ENCODE measurements at places on chromosomes 13 and 19.

DNA sequence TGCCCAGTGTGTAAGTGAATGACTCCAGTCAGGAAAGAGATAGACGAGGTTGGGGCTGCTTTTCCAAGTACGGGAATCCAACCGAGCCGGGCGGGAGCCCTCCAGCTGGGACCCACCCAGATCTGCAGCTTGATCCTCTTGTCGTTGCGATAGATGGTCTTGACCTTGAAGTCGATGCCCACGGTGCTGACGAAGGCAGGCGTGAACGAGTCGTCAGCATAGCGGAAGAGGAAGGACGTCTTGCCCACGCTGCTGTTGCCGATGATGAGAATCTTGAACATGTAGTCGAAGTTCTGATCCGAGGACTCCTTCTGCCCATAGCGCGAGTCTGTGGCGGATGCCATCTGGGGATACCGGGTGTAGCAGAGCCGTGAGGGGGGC, 1.5 kb downstream of the RAB3A start:
- DNase-seq, result no peak

GRCh38 chr19:48396824-48397176, 3.3 kb downstream of the GRIN2D start:
- DNase-seq, result no peak

GRCh38 chr19:6373096-6373812, 660 bp downstream of the ALKBH7 start:
- peak; percentile 94 for DNase-seq

GRCh38 chr13:27533155-27533643, 82.8 kb upstream of the MTIF3 start:
- no peak for DNase-seq

- DNase-seq, result no peak
These were observed 114.8 kb downstream of the SUCLA2 start for GRCh38 chr13:47886314-47886713.

GRCh38 chr13:82925114-82925513, 957.2 kb downstream of the SLITRK1 start:
- no peak for DNase-seq

DNA sequence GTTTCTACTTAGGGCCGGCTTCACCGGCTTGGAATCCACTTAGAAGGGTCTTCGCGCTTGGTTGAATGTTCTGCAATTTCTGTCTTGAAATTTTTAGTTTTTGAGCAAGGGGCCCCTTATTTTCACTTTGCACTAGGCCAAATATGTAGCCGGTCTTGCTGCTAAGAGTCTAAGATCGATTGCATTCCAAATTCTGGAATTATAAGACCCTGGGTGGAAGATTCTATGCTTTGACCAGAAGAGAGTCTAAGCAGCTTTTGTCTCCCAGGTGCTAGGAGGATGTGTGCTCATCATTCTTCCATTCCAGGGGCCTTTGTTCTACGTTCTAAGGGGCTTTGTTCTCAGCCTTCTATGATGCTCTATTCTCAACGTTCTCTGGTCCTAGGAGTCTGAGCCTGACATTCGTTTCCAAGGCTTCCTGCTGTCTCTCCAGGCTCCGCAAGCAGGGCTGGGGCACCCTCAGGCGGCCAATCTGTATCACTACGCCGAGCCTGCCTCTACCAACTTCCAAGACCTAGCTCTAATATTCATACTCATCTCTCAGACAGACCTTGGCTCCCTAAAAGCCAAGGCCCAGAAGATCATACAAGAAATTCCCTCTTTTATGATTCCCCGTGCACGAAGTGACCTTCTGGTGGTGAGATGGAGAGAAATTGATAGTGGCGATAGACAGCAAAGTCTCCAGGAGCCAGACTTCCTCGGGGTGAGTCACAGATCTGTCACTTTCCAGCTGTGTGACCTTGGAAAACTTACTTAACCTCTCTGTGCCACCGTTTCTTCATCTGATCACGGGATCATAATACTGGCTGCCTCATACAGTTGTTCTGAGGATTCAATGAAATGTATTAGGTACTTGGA, 982 bp upstream of the DACT3 start:
- DNase-seq, result peak; percentile 71

DNA sequence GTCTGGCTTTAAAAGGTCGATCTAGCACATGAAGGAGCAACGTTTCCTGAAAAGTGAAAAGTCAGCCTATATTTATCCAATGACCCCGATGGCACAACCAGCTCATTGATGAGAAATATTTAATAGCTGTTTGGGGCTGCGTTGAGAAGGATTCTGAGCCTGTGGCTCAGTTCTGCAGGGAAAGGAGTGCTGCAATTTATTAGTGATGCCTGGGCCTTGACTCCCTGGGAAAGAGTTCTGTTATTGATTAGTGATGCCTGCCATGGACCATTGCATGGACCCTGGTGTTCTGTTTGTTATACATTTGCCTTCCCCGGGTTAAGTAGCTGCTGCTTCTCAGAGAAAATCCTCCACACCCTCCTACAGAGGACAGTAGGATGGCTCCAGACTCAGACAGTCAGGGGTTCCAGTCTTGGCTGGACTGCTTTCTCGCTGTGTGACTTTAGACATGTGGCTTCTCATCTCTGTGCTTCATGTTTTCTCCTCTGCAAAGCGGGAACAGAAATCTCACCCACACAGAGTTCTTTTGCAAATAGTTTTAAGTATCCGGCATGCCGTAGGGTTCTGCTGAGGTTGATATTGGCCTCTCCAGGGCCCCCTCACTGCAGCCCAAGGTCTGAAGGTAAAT, 17.7 kb upstream of the PTPRS start:
- DNase-seq, result no peak

- no peak for DNase-seq
These were observed 179.9 kb downstream of the VWA8 start for GRCh38 chr13:41780715-41781706.

- DNase-seq, result no peak
These were observed 248.1 kb downstream of the HS6ST3 start for GRCh38 chr13:96338030-96338429.

DNA sequence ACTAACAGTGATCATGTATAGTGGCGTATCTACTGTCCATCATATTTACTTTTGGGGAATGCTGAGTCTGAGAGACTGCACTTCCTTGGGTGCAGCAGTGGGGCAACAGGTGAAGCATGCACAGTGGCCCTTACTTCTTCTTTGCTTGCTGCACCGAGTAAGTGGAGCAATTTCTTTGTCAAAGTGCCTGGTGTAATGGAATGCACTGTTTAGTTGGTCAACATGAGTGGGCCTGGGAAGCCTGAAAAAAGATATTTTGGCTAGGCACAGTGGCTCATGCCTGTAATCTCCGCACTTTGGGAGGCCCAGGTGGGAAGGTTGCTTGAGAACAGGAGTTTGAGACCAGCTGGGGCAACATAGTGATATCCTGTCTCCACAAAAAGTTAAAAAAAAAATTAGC, 94.9 kb downstream of the OLFM4 start:
- no peak for DNase-seq

- DNase-seq, result no peak
These were observed 13.1 kb downstream of the C19orf47 start for GRCh38 chr19:40335101-40335500.

GRCh38 chr13:106859533-106859904, 291.6 kb upstream of the ARGLU1 start:
- no peak for DNase-seq

DNA sequence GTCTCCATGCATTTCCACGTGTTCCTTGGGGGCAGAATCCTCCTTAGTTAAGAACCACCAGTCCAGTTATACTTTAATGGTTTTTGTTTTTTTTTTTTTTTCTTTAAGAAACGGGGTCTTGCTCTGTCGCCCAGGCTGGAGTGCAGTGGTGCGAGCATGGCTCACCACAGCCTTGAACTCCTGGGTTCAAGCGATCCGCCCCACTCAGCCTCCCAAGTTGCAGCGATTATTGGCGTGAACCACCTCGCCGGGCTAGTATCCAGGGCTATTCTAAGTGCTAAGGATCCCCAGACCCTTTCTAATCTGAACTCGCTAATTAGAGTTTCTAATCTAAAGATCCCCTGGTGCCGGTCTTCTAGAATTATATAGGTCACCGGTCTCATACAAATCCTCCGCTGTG, 9.6 kb downstream of the ABHD8 start:
- DNase-seq, result no peak

- no peak for DNase-seq
These were observed 40.6 kb downstream of the SUGP2 start for GRCh38 chr19:18992696-18993095.

DNA sequence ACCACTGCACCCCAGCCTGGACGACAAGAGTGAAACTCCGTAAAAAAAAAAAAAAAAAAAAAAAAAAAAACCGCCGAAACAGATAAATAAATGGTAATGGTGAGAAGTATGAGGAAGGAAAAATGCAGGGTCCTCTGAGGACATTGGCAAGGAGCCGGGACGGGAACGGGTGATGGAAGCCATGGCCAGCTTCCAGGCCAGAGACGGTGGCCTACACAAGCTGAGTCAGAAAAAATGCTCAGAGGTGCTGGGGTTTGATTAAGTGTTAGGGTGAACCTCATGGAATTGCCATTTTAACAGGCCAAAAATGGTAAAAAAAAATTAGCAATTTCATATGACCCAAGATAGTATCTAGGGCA, 866 bp upstream of the ZSWIM4 start:
- no peak for DNase-seq

DNA sequence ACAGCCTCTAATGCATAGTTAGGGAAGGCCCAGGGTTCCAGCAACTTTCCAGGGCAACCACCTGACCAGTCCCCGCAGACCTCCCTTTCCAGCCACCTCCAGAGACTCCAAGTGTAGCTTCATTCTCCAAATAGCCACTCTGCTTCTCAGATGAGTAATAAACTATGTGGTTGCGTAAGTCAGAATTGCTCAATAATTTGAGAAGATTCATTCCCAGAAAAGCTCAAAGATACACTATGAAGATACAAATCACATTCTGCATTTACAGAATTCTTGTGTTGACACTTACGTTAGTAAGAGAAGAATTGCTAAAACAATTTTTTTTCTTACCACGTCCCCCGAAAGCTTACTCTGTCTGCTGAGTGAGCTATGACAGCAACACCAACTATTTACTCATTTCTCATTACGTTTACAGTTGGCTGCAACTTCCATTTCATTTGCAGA, 8.2 kb upstream of the LATS2 start:
- no peak for DNase-seq

DNA sequence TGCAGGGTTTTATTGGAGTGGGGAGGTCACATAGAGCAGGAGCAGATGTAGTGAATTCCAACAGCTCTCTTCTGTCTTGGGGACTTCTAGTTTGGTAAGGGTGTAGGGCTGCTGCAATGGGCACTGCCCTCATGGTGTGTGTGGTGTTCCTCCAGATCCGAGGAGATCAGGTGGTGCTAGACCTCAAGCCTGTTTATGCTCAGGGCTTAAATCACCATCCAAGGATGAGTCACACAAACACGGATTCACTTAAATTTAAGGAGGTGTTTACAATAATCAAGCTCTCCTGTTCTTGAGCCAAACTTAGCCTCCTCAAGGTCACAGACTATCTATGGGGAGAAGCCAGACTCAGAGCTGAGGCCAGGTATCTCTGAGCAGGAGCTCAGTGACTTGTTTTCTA, 23.0 kb downstream of the HS6ST3 start:
- no peak for DNase-seq

DNA sequence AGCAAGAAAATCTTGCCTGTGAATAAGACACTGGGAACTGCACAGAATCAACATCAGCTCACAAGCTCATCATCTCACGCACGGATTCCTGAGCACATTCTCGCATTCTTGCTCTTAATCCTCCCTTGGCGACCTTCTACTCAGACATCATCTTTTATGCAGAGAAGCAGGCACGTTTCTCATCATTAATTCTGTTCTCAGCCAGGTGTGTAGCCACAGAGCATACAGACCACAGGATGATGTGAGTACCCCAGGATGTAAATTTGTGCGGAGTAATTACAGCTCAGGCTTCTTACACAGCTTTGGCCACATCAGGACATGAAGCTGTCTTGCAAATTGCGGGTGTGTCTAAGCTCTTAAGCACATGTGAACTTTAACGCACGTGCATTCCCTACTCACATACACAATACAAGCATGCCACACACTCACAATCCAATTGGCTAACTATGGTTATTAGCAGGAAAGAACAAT, 36.5 kb upstream of the SACS start:
- DNase-seq, result no peak

DNA sequence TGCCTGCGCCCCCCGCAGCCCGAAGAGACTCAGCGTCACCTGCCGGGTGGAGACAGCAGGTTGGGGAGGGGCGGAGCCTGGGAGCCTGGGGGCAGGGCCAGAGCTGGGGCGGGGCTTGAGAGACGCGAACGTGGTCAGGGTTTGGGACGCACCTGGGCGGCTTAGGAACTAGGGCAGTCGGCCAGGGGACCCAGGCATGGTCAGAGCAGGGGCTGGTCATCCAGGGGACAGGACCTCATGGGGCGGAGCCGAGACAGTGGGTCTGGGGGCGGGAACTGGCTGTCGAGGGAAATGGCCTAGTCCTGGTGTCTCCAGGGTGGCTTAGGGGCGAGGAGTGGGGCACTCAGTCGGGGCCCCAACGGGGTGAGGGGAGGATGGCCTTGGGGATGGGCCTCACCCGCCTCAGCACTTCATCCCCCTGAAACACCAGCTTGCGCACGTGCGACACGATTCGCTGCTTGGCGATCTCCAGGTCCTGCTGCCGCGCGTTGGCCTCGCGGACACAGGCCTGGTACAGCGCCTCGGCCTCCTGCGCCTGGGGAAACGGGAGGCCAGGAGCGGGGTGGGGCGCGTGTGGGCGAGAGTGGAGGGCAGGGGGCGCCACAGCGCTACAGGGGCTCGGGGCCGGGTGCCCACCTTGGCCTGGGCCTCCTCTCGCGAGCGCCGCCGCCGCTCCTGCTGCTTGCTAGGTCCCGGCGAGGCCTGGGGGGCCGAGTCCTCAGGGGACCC, 5.8 kb downstream of the GMIP start:
- DNase-seq, result no peak

- DNase-seq, result no peak
These were observed 11.6 kb downstream of the PARP4 start for GRCh38 chr13:24500977-24501376.

DNA sequence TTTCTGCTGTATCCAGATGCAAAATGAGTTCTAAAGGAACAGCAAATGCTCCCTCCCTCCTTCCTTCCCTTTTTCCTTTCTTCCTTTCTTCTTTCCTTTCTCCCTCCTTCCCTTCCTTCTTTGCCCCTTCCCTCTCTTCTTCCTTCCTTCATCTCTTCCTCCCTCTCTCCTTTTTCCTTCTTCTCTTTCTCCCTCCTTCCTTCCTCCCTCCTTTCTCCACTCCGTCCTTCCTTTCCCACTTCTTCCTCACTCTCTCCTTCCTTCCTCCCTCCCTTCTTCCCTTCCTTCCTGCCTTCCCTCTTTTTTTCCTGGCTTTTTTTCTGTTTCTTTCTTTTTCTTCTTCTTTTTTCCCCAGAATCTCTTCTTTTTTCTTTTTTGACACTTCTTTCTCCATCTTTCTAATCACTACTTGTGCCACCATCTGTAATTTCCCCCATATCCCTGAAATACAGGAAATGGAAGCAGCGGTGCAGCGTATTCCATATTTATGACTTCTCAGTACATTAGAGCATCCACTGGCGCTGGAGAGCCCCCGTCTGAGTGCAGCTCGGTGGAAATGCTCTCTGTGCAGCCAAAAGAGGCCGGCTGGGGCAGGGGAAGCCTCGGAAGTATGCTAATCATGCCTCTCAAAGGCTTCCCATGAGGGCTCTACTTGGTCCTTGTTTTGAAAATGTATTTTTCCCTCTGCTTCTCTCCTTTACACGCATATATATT, 275.6 kb downstream of the TSHZ3 start:
- no peak for DNase-seq
